ENCODE measurements at places on chromosomes 4 and X.

DNA sequence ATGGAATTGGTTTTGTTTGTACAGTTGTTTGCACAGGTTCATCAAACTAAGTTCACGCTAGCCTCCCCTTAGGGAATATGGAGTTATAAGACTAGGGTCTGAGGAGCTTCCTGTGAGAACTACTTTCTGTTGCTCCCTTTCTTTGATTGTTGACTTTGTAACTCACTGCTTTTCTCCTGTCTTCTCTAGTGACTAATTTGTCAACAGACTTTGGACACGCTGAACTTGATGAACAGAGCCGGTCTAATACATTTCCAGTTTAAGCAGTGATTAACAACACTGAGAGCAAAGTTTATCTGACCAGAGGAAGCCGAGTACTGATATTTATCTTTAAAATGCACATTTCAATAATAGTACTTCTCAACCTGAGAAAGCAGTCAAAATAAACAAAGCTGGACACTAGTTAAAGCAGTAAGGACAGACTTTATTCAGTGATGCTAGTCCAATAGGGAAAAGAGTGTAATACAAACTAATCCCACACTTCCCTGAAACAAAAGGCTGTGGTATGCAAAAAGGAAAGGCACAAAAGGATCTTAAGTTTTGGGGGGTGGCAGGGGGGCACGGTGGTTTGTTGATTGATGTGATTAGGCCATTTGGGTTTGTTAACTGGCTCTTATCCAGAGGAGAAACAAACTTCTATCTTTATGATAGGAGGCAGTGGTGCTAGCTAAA is 2.7 kb upstream of the NUDT9 start:
- DNase-seq = no peak

- no peak for DNase-seq
Measured at GRCh38 chrX:80576806-80577533, 156.7 kb downstream of the TENT5D start.

DNA sequence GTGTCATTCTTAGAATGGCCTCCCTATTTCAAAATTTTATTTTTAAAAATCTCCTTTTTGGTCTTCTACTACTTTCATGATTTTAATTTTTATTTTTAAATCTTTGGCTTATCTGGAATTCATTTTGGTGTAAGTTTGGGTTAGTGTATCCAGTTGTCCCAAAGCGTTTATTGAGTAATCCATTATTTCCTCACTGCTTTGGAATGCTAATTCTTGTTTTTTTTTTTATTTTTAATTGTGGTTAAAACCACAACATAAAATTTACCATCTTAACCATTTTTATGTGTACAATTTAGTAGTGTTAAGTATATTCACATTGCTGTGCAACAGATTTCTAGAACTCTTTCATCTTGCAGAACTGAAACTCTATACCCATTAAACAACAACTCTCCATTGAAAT is 8.7 kb downstream of the CITED1 start:
- no peak for DNase-seq

GRCh38 chr4:70802928-70803580 is 36.6 kb downstream of the GRSF1 start:
- DNase-seq = no peak

- DNase-seq = no peak
Measured at GRCh38 chrX:48935301-48935670, 16.5 kb upstream of the PIM2 start.

DNA sequence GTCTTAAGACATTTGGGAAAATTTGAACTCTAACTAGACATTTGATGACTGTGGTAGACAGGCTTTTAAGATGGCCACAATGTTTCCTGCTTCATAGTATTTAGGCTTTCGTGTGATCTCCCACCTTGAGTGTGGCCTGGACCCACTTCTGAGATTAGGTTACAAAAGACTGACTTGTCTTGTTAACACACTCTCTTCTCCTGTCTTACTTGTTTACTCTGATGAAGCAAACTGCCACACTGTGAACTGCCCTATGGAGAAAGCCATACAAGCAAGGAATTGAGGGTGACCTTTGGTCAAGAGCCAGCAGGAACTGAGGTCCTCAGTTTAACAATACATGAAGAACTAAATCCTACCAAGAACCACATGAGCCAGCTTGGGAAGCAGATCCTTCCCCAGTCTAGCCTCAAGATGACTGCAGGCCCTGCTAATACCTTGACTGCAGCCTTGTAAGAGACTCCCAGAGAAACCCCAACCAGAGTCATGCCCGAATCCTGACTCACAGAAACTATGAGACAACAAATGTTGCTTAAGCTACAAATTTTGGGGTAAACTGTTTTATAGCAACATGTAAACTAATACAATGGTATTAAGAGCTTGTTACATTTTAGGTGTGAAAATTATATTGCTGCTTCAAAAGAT is 20.3 kb downstream of the UBA6 start:
- no peak for DNase-seq

GRCh38 chr4:102541697-102542096 is 40.5 kb downstream of the NFKB1 start:
- peak; percentile 19 for DNase-seq

DNA sequence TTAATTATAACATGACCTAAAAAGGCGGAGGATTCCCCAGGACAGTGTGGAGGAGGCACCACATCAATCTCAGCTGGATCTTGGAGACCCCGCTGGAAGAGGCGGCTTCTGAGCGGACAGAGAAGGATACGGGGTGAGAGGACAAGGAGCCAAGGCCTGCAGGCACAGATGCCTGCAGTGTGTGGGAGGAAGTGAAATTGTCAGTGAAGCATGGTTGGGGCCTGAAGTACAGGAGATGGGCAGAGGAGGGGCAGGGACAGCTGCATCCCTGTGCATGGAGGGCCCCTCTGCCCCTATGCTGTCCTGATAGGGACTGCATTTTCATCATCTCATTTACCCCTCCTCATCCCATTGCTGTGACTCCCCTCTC is 1.7 kb upstream of the SLC2A9 start:
- DNase-seq = no peak

- peak; percentile 46 for DNase-seq
Measured at GRCh38 chrX:78092296-78092695, 11.8 kb upstream of the PGK1 start.

DNA sequence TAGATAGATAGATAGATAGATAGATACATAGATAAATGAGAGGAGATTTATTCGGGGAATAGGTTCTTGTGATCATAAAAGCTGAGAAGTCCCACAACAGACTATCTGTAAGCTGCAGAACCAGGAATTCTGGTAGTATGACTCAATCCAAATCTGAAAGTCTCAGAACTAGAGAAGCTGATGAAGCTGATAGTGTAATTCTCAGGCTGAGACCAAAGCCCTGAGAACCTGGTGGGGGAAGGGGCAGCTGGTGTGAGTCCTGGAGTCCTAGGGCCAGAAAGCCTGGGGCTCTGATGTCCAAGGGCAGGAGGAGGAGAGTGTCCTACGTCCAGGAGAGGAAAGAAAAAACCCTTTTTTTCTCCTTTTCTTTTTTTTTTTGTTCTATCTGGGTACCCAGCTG is 8.0 kb upstream of the BANK1 start:
- no peak for DNase-seq

GRCh38 chr4:177568931-177569330 is 126.7 kb upstream of the AGA start:
- no peak for DNase-seq

DNA sequence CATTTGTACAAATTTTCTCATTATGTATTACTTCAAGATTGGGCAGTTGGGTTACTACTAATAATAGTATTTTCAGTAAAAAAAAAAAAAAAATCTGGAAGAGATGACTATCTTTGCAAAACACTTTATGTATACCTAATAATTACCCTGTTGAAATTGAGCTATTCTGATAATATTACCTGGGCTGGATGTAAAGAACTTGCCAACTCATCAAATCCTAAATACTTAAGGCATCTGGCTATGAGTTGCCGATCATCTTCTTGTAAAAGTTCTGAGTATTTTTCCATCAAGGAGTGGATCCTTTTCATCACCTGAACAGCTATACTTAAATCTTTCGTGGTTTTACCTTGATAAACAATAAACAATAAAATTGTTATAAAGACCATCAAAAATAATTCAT is 42.7 kb downstream of the DDX60 start:
- no peak for DNase-seq

DNA sequence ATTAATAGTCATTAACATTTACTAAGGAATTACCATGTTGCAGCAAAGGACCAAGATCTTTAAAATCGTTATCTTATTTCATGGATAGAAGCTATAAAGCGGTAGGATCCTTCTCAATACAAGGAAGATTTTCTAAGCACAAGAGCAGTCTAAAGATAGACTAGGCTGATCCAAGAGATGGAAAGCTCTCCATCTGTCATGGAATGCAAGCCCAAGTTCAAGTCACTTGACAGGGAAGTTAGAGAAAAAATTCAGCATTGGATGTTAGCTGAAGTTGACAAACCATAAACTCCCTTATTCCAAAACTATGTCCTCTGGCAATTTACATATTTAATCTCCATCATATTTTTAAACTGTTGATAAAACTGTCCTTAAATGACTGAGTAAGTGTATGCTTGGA is 177.7 kb downstream of the LDB2 start:
- DNase-seq = no peak

- no peak for DNase-seq
Measured at GRCh38 chr4:149572716-149573115, 242.9 kb downstream of the IQCM start.

DNA sequence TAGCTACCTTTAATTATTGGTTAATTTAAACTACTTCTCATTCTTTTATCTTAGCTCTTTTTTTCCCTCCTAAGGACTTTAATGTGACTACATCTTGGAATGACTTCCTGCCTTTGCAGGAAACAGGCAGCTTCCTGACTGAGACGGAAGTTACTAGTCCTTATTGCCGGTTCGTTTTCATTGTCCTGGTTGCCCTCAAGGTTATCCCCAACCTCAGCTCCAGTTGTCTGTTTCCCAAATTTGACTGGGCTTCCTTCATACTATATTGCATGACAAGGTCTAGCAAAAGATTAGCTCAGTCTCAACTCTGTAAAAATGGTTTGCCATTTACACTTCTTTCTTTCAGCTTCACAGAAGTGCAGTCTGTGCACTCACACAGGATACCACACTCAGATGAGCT is 109.9 kb upstream of the DDX53 start:
- no peak for DNase-seq

DNA sequence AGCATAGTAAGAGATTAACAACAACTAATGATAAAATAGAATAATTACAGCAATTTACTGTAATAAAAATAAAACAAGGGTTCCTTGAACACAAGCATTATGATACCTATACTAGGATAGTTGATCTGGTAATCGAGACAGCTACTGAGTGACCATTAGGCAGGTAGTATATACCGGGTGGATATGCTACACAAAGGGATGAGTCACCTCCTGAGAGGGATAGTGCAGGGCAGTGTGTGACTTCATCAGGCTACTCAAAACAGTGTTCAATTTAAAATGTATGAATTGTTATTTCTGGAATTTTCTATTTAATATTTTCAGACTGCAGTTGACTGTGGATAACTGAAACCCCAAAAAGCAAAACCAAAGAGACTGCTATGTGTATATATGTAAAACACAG is 9.7 kb upstream of the ANTXR2 start:
- no peak for DNase-seq

DNA sequence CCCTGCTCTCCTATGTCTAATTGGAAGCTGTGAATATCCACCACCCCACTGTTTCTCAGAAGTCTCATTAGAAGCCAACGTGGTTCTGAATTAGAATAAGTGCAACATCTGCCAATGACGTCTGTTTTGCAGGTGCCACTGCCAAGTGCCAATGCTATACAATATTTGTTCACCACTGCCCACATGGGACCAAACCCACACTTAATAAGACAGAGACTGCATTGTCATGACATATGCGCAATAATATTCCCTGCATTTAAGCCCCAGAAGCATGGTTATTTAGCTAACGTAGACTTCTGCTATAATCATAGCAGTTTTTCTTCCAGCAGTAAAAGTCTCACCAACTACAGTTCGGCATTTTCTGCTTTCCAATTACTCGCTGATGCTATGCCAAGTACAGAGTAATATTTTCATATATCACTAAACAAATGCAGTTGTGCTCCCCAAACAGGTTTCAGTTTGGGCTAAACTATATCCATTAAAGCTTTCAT is 262.5 kb upstream of the PCDH18 start:
- no peak for DNase-seq

DNA sequence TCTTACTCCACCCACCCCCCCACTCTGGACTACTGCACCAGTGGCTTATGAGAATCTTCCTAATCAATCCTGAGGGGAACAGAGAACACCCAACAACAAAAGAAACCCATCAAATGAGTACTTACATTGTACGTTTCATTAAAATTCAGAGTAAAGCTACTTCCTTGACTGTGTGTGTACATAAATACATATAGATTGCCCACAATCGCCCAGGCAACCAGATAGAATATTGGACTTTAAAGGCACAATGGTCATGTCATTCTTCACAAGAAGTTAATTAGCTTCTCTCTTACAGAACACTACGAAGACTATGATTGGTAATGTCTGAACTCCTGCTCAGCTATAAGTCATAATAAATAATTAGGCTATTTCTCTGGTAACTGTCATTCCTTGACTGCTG is 12.2 kb upstream of the ATP11C start:
- DNase-seq = no peak

DNA sequence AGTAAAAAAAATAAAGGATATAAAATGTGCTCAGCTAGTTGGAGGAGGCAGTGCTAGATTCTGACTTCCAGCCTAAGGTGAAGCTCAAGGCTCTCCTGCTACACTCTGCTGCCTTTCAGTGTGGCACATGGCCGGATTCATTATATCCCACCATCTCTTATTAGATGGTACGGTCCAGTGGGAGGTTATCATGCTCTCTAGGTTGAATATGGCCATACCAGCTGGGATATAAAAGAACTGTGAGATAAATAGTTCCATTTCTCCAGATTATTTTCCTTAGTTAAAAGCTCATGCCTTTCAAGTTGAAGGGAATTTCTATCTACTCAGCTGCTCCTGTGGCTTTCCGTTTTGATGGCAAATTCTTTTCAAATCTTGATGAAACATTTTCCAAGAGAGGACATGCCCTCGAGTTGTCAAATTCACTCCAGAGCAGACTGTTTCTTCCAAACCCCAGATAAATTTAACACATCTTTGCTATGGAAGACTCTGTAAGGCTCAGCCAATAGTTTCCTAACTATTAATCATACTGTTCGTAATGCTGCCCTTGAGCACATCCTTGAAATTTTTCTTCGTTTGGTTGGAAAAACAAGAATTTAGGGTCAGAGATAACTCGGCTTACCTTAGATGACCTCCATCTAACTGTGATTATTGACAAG is 2.2 kb upstream of the MGARP start:
- no peak for DNase-seq

- no peak for DNase-seq
Measured at GRCh38 chr4:173448608-173449379, 49.9 kb upstream of the SCRG1 start.

DNA sequence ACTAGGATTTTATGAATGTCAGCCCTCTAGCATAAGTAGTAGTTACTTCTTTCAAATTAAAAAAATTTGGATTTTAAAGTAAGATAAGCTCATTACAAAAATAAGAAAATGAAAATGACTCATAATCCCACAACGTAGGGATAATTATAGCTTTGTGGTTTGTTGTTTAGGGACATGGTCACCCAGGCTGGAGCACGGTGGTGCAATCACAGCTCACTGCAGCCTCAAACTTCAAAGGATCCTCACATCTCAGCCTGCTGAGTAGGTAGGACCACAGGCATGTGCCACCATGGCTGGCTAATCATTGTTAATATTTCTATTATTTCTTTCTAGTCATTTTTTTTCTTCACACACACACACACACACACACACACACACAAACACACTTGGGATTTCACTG is 57.6 kb downstream of the PLAC1 start:
- no peak for DNase-seq

Data from H1 (cell line).